ENCODE measurements at places on chromosomes 7 and 10. TPM values are rescaled to one million over a fixed set of nuclear protein-coding genes. Genes with fewer than 3 reads are reported as not detected.

GRCh38 chr10:122237331-122237990, 33.6 kb upstream of the BTBD16 start:
- no peak for DNase-seq

GRCh38 chr10:77547307-77548050, 90.1 kb downstream of the KCNMA1 start:
- DNase-seq = no peak

GRCh38 chr10:75143353-75143752, 31.9 kb downstream of the SAMD8 start:
- no peak for DNase-seq

DNA sequence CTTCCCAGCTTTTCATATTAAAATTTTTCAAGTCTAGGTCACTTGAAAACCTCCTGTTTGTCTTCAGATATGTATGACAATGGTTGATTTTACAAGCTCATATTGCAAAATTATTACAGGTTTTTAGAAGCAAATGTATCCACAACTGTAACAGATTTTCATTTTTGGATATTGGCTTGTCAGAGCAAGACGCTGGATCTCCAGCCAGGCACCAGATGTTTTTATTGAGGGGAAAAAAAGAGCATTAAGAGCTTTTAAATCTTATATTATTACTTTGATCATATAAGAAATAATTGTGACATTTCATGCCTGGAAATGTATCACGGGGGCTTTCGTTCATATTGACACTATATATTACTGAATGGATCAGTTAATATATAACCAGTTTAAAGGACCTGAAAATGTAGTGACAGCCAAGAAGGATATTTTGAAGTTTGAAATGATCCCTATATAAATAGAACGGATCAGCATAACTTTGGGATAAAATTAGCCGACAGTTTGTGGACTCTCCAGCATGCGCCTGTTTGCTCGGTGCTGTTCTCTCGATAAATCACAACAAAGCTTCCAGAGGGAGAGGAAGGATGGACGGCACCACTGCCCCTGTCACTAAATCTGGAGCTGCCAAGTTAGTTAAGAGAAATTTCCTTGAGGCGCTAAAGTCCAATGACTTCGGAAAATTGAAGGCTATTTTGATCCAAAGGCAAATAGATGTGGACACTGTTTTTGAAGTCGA, at the start of gene ASB4:
TSS of gene ASB4 (plus strand) at position 553 of the 733 bp plus-strand sequence. CDS start at position 582, 29 bp downstream.
- DNase-seq = no peak

DNA sequence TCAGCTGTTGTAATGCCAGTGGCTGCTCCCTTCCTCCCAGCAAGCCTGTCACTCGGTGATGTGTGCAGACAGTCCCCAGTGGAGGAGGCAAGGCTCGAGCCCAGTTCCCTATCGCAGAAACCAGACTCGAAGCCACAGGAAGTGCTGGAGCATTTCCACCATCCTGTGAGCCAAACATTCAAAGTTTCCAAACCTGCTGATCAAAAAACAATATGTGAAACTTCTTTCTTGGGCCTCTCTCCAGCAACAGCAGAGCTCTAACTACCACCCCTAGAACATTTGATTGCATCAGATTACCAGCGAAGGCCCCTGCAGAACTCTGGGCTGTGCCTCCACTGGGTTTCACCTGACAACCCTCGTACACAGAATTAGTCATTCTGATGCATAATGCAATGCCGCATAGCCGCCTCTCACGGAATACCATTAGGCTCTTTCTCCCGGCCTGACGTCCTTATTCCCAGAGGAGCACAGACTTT, 94.0 kb downstream of the ELMO1 start:
- DNase-seq = peak; percentile 15

DNA sequence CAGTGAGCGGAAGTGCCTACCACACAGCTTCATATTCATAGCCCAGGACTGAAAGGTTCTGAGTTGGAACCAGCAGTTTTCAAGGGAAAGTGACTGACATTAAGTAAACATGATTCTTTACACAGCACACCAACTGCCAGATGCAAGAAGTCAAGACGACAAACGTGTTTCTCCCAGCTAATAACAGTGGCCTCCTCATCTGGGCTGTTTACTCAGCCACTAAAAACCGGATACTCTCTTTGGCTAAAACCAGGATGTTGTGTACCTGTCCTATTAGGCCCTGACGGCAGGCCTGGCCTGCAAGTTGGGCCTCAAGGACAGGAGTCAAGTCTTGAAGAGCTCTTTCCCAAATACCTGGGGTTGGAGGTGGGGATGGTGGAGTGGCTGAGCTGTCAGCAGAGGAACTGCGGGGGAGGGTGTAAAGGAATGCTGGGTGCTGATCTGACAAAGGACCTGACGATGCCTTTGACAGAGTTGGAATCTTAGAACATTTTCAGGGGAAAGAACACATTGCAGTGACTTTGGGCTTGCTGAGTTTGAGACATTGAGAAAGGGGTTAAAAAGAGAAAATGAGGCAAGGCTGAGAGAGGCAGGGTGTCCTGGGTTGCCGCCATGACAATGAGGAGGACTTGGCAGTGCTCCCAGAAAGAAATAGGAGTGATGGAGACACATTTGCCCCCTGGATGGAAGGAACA, 57.7 kb downstream of the STEAP1B start:
- no peak for DNase-seq

GRCh38 chr7:154686305-154686704, 316.6 kb downstream of the PAXIP1 start:
- no peak for DNase-seq

DNA sequence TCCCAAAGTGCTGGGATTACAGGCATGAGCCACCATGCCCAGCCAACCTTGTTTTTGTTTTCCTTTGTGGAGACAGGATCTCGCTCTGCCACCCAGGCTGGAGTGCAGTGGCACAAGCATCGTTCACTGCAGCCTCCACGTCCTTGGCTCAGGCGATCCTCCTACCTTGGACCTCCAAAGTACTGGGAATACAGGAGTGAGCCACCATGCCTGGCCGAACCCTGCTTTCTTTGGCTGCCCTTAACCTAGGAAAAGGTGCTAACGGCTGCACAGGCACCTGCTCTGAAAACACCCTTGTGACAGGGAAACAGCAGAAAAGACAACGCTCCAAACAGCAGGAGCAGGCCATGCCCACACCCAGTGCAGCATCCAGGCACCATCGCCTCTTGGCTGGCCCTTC, 71.9 kb downstream of the OAT start:
- no peak for DNase-seq

DNA sequence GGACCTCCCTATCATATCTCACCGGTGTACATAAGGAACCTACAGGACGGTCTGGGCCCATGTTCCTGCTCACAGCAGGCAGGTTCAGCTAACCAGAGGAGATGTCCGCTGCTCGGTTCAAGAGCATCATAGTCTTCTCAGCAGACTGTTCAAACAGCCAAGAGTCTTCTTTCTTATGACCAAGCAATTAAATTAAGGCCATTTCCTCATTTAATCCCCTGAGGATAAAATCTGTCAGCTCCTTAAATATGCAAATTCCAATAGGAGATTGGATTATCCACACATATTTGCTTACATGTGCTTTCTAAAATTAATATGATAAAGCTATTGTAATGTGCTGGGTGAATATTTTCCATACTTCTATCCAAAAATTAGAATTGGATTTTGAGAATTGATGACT, 59.7 kb downstream of the LMBR1 start:
- DNase-seq = no peak

DNA sequence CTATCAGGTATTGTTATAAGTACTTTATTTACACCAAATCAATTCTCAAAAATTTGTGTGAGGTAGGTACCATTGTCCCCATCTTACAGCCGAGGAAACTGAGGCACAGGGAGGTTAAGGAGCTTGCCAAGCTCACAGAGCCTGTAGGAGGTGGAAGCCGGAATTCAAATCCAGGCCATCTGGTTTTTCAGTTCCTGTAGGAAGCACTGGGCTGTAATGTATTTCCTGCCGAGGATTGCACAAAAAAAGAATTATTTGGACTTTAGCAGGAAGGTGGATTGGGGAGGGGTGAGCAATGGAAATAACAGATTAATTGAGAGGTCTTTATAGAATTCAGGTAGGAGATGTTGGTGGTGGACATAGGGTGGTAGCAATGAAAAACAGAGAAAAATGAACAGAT, 315.3 kb upstream of the AUTS2 start:
- DNase-seq = no peak

GRCh38 chr10:62025901-62026879, 124.7 kb downstream of the ARID5B start:
- DNase-seq = no peak

DNA sequence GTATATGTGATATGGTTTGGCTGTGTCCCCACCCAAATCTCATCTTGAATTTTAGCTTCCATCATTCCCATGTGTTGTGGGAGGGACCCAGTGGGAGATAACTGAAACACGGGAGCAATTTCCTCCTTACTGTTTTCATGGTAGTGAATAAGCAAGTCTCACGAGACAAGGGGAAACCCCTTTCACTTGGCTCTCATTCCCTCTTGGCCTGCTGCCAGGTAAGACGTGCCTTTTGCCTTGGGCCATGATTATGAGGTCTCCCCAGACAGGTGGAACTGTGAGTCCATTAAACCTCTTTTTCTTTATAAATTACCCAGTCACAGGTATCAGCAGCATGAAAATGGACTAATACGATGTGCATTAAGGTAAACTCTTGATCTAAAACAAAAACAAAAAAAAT, 357.1 kb upstream of the AOAH start:
- no peak for DNase-seq

GRCh38 chr10:132707121-132707775, 78.7 kb downstream of the NKX6-2 start:
- DNase-seq = no peak

The SRRM3 gene
- not detected for total RNA-seq

The UCMA gene
- total RNA-seq = not detected

The CHPF2 gene
- 30.5 TPM for total RNA-seq

The INSIG1 gene
- total RNA-seq = 60.9 TPM

The RNF133 gene
- total RNA-seq = not detected

The CALD1 gene
- not detected for total RNA-seq

The LUC7L2 gene
- 194 TPM for total RNA-seq

The MAGI2 gene
- not detected for total RNA-seq

The CYP3A7 gene
- not detected for total RNA-seq
